ENCODE measurements at places on chromosomes 3 and 15.

GRCh38 chr15:29432191-29433049 lies 162.8 kb upstream of the NSMCE3 start:
- no peak for DNase-seq

- DNase-seq: no peak
Observed at GRCh38 chr3:36505393-36505792, 125.1 kb downstream of the STAC start.

GRCh38 chr15:63206079-63206478 lies 16.7 kb downstream of the RAB8B start:
- no peak for DNase-seq

- no peak for DNase-seq
Observed at GRCh38 chr3:32146746-32147211, 40.4 kb downstream of the GPD1L start.

DNA sequence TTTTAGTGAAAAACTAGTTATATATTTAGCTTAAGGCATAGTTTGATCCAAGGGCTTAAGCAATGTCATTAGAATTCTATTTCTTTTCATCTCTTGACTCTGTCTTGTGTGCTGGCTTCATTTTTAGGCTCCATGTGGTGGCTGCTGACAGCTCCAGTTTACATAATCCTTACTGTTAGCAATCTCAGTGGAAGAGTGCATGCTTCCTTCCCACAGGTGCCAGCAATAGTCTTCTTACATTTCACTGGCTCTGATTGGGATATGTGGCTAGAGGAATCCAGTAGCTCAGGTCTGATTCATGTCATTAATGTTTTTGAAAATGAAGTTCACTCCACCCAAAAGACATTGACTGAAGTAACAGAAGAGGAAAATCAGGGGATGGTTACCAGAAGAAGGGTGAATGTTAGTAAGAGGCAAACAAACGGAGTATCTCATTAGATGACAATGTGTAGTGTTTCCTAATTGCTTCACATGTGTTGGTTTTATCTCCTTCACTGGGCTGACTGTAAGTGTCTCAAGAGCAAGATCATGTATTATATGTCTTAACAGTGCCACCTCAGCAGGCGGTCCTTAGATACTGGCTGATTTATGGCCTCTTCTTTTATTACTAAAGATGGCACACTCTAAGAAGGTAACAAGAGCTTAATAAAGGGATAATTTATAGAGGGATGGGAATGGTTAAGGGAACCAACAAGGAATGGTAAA lies 25.6 kb upstream of the TCF12 start:
- no peak for DNase-seq

GRCh38 chr15:71129669-71130068 lies 14.4 kb downstream of the THSD4 start:
- DNase-seq: no peak

GRCh38 chr15:88428805-88429605 lies 38.2 kb downstream of the MRPL46 start:
- DNase-seq: no peak

DNA sequence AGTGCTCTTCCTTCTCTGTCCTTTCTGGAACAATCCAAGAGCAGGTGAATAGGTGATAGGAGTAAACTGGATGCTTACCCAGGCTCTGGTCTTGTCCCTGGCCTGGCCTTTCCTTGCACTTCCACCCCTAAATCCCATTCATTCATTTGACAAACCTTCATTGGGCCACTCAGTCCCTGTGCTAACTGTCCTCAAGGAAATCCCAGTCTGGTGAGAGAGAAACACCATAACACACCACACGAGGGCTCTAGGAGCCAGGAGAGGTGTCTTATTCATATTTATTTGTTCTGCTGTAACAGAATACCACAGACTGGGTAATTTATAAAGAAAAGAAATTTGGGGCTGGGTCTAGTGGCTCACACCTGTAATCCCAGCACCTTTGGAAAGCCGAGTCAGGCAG lies 22.8 kb downstream of the EFCC1 start:
- no peak for DNase-seq

GRCh38 chr3:64956711-64957325 lies 269.0 kb upstream of the ADAMTS9 start:
- no peak for DNase-seq

DNA sequence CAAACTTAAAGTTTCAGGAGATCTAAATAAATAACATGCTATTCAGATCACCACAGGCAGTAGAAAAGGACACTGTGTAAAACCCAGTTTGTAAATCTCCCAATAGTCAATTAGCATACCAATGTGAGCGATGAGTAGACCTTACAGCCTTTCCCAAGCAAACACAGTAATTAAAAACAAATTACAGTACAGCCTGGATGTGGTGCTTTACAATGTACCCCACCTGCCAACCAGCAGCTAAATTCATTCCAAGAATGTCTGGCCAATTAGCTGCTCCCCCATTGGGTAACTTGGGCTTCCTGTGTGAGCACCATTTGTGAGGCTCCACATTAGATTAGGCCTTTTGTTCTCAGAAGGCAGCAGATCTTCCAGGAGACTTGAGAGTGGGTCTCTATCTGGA lies 635.0 kb downstream of the TBL1XR1 start:
- DNase-seq: no peak

GRCh38 chr15:62465173-62465572 lies 300.1 kb upstream of the C2CD4B start:
- DNase-seq: no peak

- DNase-seq: no peak
Observed at GRCh38 chr3:159817126-159817525, 171.5 kb upstream of the IL12A start.

Data from posterior cingulate gyrus (tissue), 11 donors.